Forelimb muscle (tissue), 1 donor: ENCODE measurements at places on chromosomes 7 and 10. TPM values are rescaled to one million over a fixed set of nuclear protein-coding genes. Genes with fewer than 3 reads are reported as not detected.

DNA sequence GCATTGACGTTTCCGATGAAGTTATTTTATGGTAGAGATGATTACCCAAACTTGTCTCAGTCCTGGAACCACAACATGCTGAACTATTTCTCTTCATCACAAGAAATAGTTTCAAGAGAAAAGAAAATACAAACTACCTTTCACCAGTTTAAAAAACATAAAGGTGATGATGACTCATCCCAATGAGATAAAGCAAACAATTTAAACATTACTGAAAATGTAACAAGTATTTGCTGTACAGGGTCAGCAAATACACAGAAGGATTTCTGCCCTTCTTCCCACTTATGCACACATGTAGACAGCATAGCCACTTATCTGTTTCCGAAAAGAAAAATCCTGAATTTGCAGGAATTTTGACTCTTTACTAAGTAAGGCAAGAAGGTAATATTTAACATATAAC is 50.8 kb downstream of the RHOBTB1 start:
- DNase-seq = no peak

PRLHR gene
- not detected for polyA plus RNA-seq

FKBP6 gene
- 0.23 TPM for polyA plus RNA-seq

EGR2 gene
- 2.5 TPM for polyA plus RNA-seq

DNA sequence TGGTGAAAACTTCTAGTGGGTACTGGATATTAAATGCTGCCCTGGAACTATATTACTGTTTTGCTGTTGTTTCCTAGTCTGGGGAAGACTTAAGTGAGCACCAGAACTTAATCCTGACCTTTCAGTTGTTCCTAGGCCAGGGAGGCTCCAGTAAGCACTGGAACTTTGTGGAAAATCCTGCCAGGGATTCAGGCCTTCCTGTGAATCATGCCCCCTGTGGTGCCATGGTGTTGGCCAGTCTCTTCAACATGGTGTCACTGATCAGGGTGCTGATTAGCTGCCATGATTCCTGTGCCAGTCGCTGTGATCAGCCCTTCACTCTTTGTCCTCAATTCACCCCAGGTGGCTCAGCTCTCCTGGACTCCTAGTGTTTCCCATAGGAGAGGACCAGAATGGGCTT is 8.5 kb upstream of the AOAH start:
- no peak for DNase-seq

LAMB4 gene
- 0.46 TPM for polyA plus RNA-seq

LBX1 gene
- 9.6 TPM for polyA plus RNA-seq

- no peak for DNase-seq
These were observed 4.9 kb downstream of the MEOX2 start for GRCh38 chr7:15681631-15682030.

- no peak for DNase-seq
These were observed 233.4 kb downstream of the PAXIP1 start for GRCh38 chr7:154769527-154769926.

- no peak for DNase-seq
These were observed 166.6 kb downstream of the VTI1A start for GRCh38 chr10:112613620-112614019.

COL1A2 gene
- polyA plus RNA-seq = 3,345 TPM
